ENCODE measurements at places on chromosomes 2 and 18.

GRCh38 chr2:180787330-180787729 is 193.1 kb upstream of the UBE2E3 start:
- no peak for DNase-seq

- no peak for DNase-seq
These were observed 119.7 kb upstream of the NFATC1 start for GRCh38 chr18:79275992-79276391.

DNA sequence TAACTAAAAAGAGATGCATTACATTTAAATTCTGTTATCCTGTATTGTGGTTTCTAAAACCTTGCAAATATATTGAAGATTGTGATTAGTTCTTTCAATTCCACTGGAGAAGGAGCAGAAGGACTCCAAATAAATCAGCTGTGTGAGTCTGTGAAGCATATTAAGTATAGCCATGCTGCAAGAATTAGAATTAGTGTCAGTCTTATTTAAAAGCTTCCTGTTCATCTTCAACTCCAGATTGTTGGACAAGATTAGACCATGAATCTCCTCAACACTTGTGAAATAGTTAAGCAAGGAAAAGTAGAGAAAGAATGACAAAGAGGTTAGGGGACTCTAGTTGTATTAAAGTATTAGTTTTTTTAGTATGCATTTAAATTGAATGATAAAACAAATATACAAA is 92.5 kb upstream of the LRP1B start:
- DNase-seq: no peak

- no peak for DNase-seq
These were observed 97.0 kb downstream of the KYNU start for GRCh38 chr2:142974288-142975024.

DNA sequence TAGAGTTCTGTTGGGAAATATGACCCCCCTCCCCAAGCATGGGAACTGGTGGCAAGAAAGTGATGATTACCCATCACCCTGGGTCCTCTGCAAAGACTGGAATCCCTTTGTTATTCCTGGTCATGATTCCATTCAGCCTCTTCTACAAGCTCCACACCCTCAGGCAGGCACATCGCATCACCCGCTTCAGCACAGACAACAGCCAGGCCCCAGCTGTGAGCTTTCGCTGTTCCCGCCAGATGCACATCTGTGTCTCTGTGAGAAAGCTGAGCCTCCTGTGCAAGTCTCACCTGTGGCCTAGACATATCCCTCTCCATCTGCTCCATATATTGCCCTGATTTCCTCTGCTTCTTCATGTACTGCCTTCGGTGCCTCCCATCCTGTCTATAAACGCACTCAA is 368.0 kb upstream of the RAB6C start:
- no peak for DNase-seq
